Karpas-422 (cell line): ENCODE measurements at places on chromosomes 5 and 9. TPM values are rescaled to one million over a fixed set of nuclear protein-coding genes. Genes with fewer than 3 reads are reported as not detected.

CORO2A gene
- total RNA-seq, result 1.7 and 2.5 TPM in 2 replicates

NEUROG1 gene
- not detected in 2 replicates for total RNA-seq

C8G gene
- total RNA-seq, result not detected in 2 replicates

ST6GALNAC6 gene
- 21.7 and 55.7 TPM in 2 replicates for total RNA-seq

FBXL7 gene
- total RNA-seq, result not detected in 2 replicates

SEMA4D gene
- 2.3 and 5.3 TPM in 2 replicates for total RNA-seq

ARSI gene
- not detected in 2 replicates for total RNA-seq

NXNL2 gene
- total RNA-seq, result not detected in 2 replicates

SLC28A3 gene
- total RNA-seq, result not detected in 2 replicates

DMRTA1 gene
- not detected in 2 replicates for total RNA-seq

CENPH gene
- 34.1 and 37.0 TPM in 2 replicates for total RNA-seq

EQTN gene
- total RNA-seq, result not detected in 2 replicates

TMEM252 gene
- total RNA-seq, result not detected in 2 replicates

SIT1 gene
- 97.6 and 117 TPM in 2 replicates for total RNA-seq

PCDHGB3 gene
- total RNA-seq, result 19.5 and 22.7 TPM in 2 replicates

WHRN gene
- total RNA-seq, result 0.30 and 0.76 TPM in 2 replicates

DEPDC1B gene
- 17.9 and 22.7 TPM in 2 replicates for total RNA-seq

CDC20B gene
- total RNA-seq, result not detected in 2 replicates

IFNA2 gene
- total RNA-seq, result not detected in 2 replicates

XRCC4 gene
- 14.8 and 22.2 TPM in 2 replicates for total RNA-seq

ADAMTS12 gene
- total RNA-seq, result not detected in 2 replicates

RASGEF1C gene
- not detected in 2 replicates for total RNA-seq

SV2C gene
- total RNA-seq, result not detected in 2 replicates

LECT2 gene
- total RNA-seq, result not detected in 2 replicates

MAPK9 gene
- 26.8 and 33.0 TPM in 2 replicates for total RNA-seq

NDUFB6 gene
- 72.4 and 95.6 TPM in 2 replicates for total RNA-seq

SLC36A2 gene
- total RNA-seq, result not detected in 2 replicates
